ENCODE measurements at places on chromosomes 13 and 19. TPM values are rescaled to one million over a fixed set of nuclear protein-coding genes. Genes with fewer than 3 reads are reported as not detected.
A peak's percentile ranks its signal among the peaks of the same experiment; 100 is the strongest.

- H3K27ac ChIP-seq: no peak overlapping the region
- H3K4me1 ChIP-seq: peaks cover 40% of the 10 kb centered on the region
- no peaks in the 10 kb centered on the region for H3K27me3 ChIP-seq
- peak overlapping the region; percentile 88 for H3K4me3 ChIP-seq
- DNase-seq: no peak
Measured at GRCh38 chr13:36820222-36820621, 1.2 kb downstream of the RFXAP start.

Gene CLEC4M
- not detected for total RNA-seq

DNA sequence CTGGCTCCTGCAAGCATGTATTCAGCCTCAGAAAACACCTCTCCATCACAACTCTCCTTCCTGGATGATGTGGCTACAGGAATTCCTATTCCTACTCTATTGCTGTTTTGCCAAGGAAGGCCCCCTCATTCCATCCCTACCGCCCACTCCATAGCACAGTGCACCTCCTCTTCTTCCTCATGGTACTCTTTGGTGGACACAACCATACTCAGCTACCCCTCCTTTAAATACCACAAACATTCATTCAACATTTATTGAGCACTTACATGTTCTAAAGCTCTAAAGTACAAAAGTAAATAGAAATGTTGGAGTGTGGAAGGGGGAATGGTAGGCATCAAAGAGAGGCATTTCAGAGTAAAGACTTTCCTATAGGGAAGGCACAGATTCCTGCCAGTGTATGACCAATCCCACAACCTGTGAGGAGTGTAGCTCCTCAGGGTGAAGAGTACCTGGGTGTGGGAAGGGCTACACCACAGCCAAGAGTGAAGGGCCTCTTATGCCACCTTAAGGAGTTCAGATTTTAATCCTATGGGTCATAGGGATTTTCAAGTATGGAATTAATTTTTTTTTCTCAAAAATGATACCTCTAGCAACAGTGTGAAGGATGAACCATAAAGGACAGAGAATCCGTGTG, 42.5 kb downstream of the STARD13 start:
- H3K27me3 ChIP-seq: no peaks in the 10 kb centered on the region
- peaks cover 9% of the 10 kb centered on the region for H3K4me1 ChIP-seq
- DNase-seq: no peak
- no peak overlapping the region for H3K27ac ChIP-seq
- no peak overlapping the region for H3K4me3 ChIP-seq
- H3K36me3 ChIP-seq: no peaks in the 10 kb centered on the region

Gene TOMM40
- total RNA-seq: 29.1 TPM

Gene KIR3DL1
- not detected for total RNA-seq

GRCh38 chr13:114185182-114185971, 6.3 kb downstream of the CFAP97D2 start:
- no peak overlapping the region for H3K4me3 ChIP-seq
- no peaks in the 10 kb centered on the region for H3K27me3 ChIP-seq
- no peak overlapping the region for H3K27ac ChIP-seq
- no peaks in the 10 kb centered on the region for H3K36me3 ChIP-seq
- DNase-seq: peak; percentile 55

DNA sequence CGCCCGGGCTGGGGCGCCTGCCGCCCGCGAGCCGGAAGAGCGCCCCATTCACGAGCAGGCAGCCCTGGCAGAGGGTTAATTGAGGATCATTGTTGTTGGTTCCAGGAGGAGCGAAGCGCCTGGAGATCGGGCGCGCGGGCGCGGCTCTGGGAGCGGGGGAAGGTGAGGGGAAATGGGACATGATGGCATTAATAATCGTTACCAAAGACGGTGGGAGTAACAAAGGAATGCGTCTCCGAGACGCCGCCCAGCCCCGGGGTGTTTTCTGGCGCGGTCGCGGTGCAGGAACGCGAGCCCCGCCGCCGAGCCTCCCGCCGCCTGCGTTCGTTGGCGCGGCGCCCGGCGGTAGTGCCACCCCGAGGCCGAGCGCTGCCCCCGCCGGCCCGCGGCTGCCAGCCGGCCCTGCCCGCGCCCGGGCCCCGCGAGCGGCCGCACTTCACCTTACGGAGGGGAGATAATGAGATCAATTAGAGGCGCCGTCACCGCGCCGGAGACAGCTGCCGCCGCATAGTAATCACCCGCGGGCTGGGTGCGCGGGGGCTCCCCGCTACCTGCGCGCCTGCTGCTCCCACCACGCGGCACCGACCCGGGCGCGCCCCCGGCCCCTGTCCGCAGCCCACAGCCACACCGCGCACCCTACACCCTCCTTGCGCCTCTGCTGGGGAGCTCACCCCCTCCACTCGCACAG, 2.8 kb downstream of the ZNF536 start:
- H3K4me3 ChIP-seq: peak overlapping the region; percentile 30
- no peaks in the 10 kb centered on the region for H3K36me3 ChIP-seq

Gene NOVA2
- 4.6 TPM for total RNA-seq

DNA sequence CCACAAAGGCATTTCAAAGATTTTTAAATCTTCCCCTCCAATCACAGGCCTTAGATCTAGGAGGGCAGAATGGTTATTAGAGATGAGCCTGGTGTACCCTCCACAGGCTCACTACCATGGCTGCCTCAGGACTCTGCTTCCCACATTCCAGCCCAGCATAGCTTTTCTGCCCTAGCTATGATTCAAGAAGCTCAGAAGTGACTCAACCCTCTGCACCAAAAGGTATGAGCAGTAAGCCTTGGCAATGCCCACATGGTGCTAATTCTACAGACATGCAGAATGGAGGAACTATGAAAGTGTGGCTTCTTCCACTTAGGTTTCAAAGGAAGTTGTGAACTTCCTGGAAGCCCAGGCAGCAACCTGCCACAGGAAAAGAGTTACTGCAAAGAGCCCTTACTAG, 786.2 kb downstream of the SLITRK6 start:
- no peak overlapping the region for H3K27ac ChIP-seq
- H3K27me3 ChIP-seq: no peaks in the 10 kb centered on the region
- H3K36me3 ChIP-seq: no peaks in the 10 kb centered on the region
- no peak for DNase-seq

DNA sequence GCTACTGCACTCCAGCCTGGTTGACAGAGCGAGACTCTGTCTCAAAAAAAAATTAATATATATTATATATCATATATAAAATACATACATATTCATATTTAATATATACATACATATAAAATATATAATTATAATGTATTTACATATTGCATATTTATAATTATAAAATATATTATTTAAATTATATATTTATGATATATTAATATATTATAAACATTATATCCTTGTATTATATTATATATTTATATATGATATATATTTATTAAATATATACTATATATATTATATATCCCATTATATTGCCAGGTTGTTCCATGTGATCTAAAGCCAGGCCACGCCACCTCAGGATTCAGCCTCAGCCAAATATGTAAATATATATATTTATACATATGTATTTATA, 9.7 kb downstream of the BRME1 start:
- no peaks in the 10 kb centered on the region for H3K36me3 ChIP-seq
- DNase-seq: no peak
- H3K4me1 ChIP-seq: no peaks in the 10 kb centered on the region
- H3K4me3 ChIP-seq: no peak overlapping the region
- H3K27ac ChIP-seq: no peak overlapping the region

- H3K27me3 ChIP-seq: peaks cover 66% of the 10 kb centered on the region
- no peak for DNase-seq
- H3K27ac ChIP-seq: no peak overlapping the region
- no peak overlapping the region for H3K4me3 ChIP-seq
Measured at GRCh38 chr13:27775943-27776342, 16.3 kb upstream of the GSX1 start.

- DNase-seq: no peak
- no peaks in the 10 kb centered on the region for H3K27me3 ChIP-seq
- H3K36me3 ChIP-seq: no peaks in the 10 kb centered on the region
- peak overlapping the region; percentile 87 for H3K4me3 ChIP-seq
- peaks cover 37% of the 10 kb centered on the region for H3K4me1 ChIP-seq
Measured at GRCh38 chr19:19064098-19064722, 416 bp downstream of the SLC25A42 start.

DNA sequence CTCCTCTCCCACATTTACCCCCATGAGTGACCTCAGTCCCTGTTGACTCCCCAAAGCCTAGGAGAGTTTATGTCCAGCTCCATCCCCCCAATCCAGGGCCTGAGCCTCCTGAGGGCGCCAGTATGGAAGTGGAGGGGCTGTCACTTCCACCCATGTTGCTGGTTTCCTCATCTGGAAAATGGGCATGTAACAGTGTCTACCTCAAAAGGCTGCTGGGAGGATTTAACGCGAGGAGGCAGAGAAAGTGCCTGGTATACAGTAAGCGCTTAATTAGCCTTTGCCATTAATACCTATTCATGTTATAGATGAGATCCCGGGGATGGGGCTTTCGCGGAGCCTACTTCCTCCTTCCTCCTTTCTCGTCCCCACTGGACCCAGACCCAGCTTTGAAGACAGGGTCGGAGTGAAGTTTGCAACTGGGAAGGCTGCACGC, 476 bp downstream of the TYK2 start:
- H3K27me3 ChIP-seq: no peaks in the 10 kb centered on the region
- H3K27ac ChIP-seq: peak overlapping the region; percentile 86
- peak overlapping the region; percentile 99 for H3K4me3 ChIP-seq
- H3K36me3 ChIP-seq: peaks cover 32% of the 10 kb centered on the region
- DNase-seq: no peak

DNA sequence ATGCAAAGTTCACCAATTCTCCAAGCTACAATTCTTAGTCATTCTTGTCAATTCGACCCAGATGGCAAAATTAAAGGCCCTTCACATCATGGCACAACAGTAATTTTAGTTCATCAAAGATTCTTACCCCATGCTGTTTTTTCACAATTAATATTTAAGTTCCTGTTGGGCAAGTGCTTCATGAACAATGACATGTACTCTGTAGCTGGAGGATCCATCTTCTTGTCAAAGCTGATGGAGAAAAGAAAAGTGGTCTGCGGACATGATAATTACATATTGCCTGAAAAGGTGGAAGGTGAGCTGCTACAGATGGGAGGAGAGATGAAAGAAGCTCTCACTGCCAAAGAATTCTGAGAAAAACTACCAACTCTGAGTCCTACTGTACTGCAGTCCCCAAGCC, 1370.3 kb upstream of the SLC10A2 start:
- no peak overlapping the region for H3K27ac ChIP-seq
- H3K36me3 ChIP-seq: no peaks in the 10 kb centered on the region
- no peak for DNase-seq
- H3K27me3 ChIP-seq: no peaks in the 10 kb centered on the region

Gene PSG4
- total RNA-seq: 1.2 TPM

DNA sequence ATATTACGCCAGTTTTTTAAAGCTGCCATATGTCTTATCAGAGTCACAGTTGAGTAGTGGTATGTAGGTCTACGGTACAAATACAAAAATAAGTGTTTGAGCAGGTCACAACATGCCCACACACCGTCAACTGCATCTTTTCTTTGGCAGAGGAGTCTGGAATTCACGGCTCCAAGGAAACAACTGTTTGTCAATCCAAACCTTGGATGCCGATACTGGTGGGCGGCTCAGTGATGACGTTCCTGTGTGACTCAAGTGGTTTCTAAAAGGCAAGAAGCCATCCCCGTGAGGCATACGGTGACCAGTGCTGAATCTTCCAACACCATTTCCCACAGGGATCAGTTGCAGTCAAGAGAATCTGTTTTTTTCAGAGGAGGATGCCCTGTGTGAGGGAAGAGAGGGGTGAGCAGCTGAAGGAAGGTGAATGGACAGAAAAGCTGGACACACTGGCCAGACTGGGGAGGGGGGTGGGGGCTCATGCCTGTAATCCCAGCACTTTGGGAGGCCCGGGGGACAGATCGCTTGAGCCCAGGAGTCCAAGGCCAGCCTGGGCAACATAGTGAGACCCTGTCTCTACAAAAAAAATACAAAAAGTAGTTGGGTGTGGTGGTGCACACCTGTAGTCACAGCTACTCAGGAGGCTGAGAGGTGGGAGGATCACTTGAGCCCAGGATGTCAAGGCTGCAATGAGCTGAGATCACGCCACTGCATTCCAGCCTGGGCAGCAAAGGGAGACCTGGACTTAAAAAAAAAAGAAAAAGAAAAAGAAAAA, 22.8 kb upstream of the CEBPG start:
- peaks cover 30% of the 10 kb centered on the region for H3K27me3 ChIP-seq
- H3K36me3 ChIP-seq: no peaks in the 10 kb centered on the region
- DNase-seq: no peak
- no peak overlapping the region for H3K27ac ChIP-seq
- no peaks in the 10 kb centered on the region for H3K4me1 ChIP-seq
- no peak overlapping the region for H3K4me3 ChIP-seq

DNA sequence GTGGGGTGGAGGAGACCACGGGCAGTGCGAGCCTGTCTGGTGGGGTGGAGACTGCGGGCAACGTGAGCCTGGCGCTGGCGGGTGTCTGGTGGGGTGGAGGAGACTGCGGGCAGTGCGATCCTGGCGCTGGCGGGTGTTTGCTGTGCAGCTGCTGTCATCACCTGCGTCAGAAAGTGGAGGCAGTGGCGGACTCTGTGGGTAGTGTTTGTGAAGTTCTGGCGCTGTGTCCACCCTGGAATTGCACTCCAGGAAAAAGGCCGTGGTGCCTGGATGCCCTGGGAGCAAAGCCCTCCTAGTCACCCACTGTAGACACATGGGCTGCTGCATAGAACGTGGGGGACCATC, 6.2 kb downstream of the TEX29 start:
- DNase-seq: no peak
- no peaks in the 10 kb centered on the region for H3K36me3 ChIP-seq
- H3K4me3 ChIP-seq: no peak overlapping the region

DNA sequence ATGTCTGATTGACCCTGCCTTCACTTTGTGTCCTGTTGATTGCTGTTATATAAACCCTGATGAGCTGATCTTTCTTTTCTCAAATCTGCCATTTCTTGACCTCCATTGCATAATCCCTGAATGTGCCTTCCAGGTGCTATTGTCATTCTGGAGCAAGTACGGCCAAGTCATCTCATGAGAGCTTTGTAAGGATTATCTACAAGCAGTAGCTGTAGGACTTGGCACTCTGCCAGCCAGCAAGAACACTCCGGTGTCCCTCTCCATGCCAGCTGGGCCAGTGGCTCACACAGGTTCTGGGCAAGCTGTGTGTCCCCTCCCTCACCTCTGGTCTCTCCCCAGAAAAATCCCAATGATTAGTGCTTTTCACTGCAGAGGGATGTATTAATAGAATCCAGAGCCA, 348.1 kb downstream of the FOXO1 start:
- no peaks in the 10 kb centered on the region for H3K36me3 ChIP-seq
- H3K27ac ChIP-seq: no peak overlapping the region
- H3K4me1 ChIP-seq: peaks cover 6% of the 10 kb centered on the region
- peak; percentile 89 for DNase-seq
- H3K4me3 ChIP-seq: no peak overlapping the region

Gene RNF17
- total RNA-seq: not detected

GRCh38 chr19:48051335-48052033, 7.6 kb upstream of the CABP5 start:
- no peak for DNase-seq
- no peaks in the 10 kb centered on the region for H3K27me3 ChIP-seq
- H3K36me3 ChIP-seq: no peaks in the 10 kb centered on the region
- no peak overlapping the region for H3K27ac ChIP-seq

Gene PSG11
- not detected for total RNA-seq

- no peak for DNase-seq
- no peaks in the 10 kb centered on the region for H3K36me3 ChIP-seq
- H3K4me1 ChIP-seq: peaks cover 9% of the 10 kb centered on the region
- H3K27me3 ChIP-seq: no peaks in the 10 kb centered on the region
- no peak overlapping the region for H3K27ac ChIP-seq
Measured at GRCh38 chr19:35845215-35846037, 6.9 kb downstream of the NPHS1 start.

- no peak for DNase-seq
- H3K4me3 ChIP-seq: no peak overlapping the region
- no peaks in the 10 kb centered on the region for H3K36me3 ChIP-seq
- H3K4me1 ChIP-seq: no peaks in the 10 kb centered on the region
- H3K27ac ChIP-seq: no peak overlapping the region
Measured at GRCh38 chr13:45299194-45299593, 41.8 kb downstream of the TPT1 start.

Measured in esophagus muscularis mucosa (tissue), 4 donors.